SIG-M5 (cell line): ENCODE measurements at places on chromosomes 5 and 9.

- no peak for DNase-seq
These were observed 47.5 kb downstream of the NKD2 start for GRCh38 chr5:1055896-1056610.

DNA sequence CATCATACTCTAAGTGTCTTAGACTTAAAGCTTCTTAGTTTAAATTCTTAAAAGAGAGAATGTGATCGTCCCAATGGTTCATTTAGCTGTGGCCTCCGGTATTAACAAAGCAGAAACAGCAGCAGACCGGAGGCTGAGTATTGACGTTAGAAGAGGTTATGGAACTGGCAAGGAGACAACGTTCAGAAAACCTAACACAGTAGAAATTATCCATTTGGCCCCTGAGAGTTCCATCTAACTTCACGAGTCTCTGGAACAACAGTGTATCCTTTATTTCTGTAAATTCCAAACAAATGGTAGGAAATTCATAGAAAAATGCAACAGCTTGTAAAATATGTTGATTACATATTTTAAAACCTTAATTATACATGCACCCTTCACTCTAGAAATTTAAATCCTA lies 107.3 kb upstream of the PTGER4 start:
- DNase-seq: no peak

DNA sequence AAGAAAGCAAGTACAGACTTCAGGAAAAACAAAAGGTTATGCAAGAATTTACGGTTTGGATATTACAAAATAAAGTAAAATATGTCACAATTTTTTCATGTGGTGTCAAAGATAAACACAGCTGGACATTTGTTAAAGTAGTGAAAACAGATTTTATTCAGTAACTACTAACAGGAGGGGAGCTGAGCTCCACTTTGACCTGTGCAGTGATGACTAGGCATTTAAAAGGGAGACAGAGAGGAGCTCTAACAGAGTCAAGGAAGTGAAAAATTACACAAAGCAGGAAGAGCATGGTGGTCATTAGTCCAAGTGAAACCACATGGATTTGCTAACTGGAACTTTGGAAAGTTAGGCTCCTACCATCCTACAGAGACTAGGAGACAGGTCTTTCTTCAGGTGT lies 263.6 kb upstream of the PCSK5 start:
- DNase-seq: no peak

DNA sequence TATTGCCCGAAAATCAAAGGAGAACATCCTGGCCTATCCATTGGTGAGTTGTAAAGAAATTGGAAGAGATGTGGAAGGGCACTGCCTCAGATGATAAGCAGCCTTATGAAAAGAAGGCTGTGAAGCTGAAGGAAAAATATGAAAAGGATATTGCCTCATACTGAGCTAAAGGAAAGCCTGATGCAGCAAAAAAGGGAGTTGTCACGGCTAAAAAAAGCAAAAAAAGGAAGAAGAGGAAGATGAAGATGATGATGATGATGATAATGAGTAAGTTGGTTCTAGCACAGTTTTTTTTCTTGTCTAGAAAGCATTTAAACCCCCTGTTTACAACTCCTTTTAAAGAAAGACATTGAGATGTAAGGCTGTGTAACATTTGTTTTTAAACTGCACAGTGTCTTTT lies 59.8 kb upstream of the ZBED3 start:
- DNase-seq: no peak

DNA sequence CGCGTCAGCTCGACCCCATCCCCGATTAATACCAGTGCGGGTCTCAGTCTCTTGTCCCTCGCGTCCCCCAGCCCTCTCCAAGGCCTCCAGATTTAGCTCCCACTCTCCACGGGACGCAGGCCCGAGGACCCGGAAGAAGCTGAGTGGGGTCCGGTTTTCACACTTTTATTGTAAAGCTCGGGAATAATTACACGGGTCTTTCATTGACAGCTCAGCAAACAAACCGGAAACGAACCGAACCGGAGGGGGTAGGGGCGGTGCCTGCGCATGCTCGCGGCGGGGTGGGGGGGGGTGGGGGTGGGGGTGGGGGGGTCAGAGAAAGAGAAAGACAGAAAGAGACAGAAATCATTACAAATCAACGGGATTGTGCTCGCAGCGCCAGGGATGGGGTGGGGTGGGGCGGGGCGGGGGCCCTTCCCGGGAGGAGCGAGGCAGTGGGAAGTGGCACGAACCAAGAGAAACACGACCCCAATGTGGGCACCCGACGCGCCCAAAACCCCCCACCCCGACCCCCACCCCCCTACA lies 27.9 kb downstream of the PCDH1 start:
- no peak for DNase-seq
